Right lobe of liver (tissue), 6 donors: ENCODE measurements at places on chromosomes 12 and 14. TPM values are rescaled to one million over a fixed set of nuclear protein-coding genes. Genes with fewer than 3 reads are reported as not detected.

The HOXC11 gene
- not detected for total RNA-seq

The ERP27 gene
- total RNA-seq, result 1.0 TPM

DNA sequence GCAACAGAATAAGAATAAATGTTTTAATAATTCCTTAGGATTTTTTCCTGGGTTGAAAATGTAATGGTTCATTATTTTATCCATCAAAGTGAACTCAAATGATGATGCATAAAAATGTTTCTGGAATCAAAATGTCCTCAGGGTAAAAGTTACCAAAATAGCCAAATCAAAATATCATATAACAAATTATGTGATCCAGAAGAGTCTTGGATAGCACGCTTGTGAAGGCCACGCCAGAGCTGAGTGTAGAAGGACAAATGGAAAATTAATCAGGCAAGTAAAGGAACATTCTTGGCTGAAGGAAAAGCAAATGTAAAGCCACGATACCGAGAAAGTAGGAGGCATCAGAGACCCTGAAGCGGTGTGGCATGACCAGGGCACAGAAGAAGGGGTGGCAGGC is 169.2 kb downstream of the CAPZA3 start:
- DNase-seq, result no peak
- no peak overlapping the region for H3K4me3 ChIP-seq
- no peaks in the 10 kb centered on the region for H3K27me3 ChIP-seq
- no peak overlapping the region for H3K27ac ChIP-seq
- H3K36me3 ChIP-seq, result no peaks in the 10 kb centered on the region

- no peak overlapping the region for H3K27ac ChIP-seq
- DNase-seq, result no peak
- no peaks in the 10 kb centered on the region for H3K4me1 ChIP-seq
- H3K4me3 ChIP-seq, result no peak overlapping the region
Measured at GRCh38 chr12:4148418-4149056, 125.0 kb upstream of the CCND2 start.

GRCh38 chr12:32988982-32989381 is 92.4 kb upstream of the PKP2 start:
- H3K27me3 ChIP-seq, result no peaks in the 10 kb centered on the region
- H3K27ac ChIP-seq, result no peak overlapping the region
- H3K36me3 ChIP-seq, result no peaks in the 10 kb centered on the region
- H3K4me3 ChIP-seq, result no peak overlapping the region

DNA sequence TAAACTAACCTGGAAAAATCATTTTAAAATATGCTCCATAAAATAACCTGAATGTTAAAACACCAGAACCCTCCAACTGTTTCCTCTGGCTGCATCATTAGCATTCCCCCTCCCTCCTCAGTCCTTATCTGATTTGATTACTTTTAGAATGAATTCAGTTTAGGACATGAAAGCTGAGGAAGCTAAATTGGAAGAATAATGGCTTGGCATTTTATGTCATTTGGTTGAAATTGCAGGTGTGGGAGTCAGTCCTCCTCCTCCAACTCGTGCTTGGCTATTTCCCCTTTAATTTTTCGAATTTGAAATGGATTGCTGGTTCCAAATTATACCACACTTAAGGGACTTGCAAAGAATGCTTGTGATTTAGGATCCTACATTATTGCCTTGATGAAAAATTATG is 473.0 kb upstream of the STXBP6 start:
- no peak overlapping the region for H3K27ac ChIP-seq
- H3K27me3 ChIP-seq, result no peaks in the 10 kb centered on the region
- H3K36me3 ChIP-seq, result no peaks in the 10 kb centered on the region
- H3K4me1 ChIP-seq, result no peaks in the 10 kb centered on the region

- no peak overlapping the region for H3K27ac ChIP-seq
- H3K4me3 ChIP-seq, result no peak overlapping the region
- no peaks in the 10 kb centered on the region for H3K36me3 ChIP-seq
- DNase-seq, result no peak
Measured at GRCh38 chr12:78395961-78396360, 468.6 kb upstream of the SYT1 start.

DNA sequence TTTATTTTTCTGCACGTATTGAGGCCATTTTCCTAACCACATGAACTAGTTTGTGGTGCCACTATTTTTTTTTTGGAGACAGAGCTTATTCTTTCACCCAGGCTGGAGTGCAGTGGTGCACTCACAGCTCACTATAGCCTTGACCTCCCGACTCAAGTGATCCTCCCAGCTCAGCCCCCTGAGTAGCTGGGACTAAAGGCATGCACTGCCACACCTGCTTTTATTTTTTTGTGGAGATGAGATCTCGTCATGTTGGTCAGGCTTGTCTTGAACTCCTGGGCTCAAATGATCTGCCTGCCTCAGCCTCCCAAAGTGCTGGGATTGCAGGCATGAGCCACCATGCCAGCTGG is 60.1 kb downstream of the DIP2B start:
- H3K4me3 ChIP-seq, result no peak overlapping the region
- H3K36me3 ChIP-seq, result no peaks in the 10 kb centered on the region
- H3K27ac ChIP-seq, result no peak overlapping the region
- H3K4me1 ChIP-seq, result peaks cover 78% of the 10 kb centered on the region
- no peaks in the 10 kb centered on the region for H3K27me3 ChIP-seq

GRCh38 chr12:91384366-91384765 is 201.7 kb upstream of the DCN start:
- no peak overlapping the region for H3K4me3 ChIP-seq
- H3K27me3 ChIP-seq, result no peaks in the 10 kb centered on the region
- no peak for DNase-seq
- no peaks in the 10 kb centered on the region for H3K36me3 ChIP-seq
- no peaks in the 10 kb centered on the region for H3K4me1 ChIP-seq
- no peak overlapping the region for H3K27ac ChIP-seq

GRCh38 chr12:60169904-60170303 is 574.1 kb downstream of the SLC16A7 start:
- H3K36me3 ChIP-seq, result no peaks in the 10 kb centered on the region
- H3K4me3 ChIP-seq, result no peak overlapping the region

DNA sequence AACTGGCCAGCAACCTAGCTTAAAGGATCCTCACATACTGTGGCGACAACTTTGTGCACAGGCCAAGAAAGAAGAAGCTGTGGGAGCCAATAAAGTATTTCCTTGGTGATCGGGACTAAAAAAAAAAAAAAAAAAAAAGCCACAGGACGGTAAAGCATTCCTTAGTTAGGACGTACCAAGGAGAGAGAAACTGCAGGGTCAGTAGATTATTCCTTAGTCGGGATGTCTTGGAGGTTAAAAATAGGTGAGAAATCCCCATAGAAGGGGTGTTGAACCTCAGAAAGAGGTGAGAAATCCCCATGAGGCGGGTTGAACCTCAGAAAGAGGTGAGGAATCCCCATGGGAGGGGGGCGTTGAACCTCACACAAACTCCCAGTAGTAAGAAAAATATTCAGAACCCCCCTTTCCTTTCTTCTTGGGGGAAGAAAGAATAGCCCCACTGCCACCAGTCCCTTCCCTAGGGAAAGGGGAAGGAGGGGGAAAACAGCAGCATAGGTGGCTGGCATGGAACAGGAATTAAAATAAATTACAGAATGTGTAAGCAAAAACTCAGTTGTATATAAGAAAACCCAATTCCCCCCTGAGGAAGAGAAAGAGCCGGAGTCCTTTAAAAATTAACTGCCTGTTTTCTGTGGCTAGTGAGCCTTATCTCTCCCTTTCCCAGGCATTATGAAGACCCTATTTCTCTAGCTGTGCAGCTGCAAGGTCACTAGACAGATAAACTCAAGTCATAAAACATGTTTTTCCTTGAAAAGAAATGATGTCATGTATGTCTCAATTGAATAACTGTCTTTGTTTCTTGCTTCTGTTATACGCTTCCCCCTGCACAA is 26.8 kb downstream of the KLRK1 start:
- no peaks in the 10 kb centered on the region for H3K4me1 ChIP-seq
- no peaks in the 10 kb centered on the region for H3K27me3 ChIP-seq
- DNase-seq, result no peak
- no peaks in the 10 kb centered on the region for H3K36me3 ChIP-seq
- no peak overlapping the region for H3K27ac ChIP-seq
- H3K4me3 ChIP-seq, result no peak overlapping the region

GRCh38 chr12:129335773-129336172 is 482.5 kb downstream of the GLT1D1 start:
- no peak for DNase-seq
- no peak overlapping the region for H3K27ac ChIP-seq
- no peaks in the 10 kb centered on the region for H3K27me3 ChIP-seq
- no peak overlapping the region for H3K4me3 ChIP-seq
- no peaks in the 10 kb centered on the region for H3K4me1 ChIP-seq

- no peaks in the 10 kb centered on the region for H3K4me1 ChIP-seq
- H3K4me3 ChIP-seq, result peak overlapping the region; percentile 68
- DNase-seq, result no peak
- H3K27me3 ChIP-seq, result no peaks in the 10 kb centered on the region
Measured at GRCh38 chr14:63642656-63643382, 1.1 kb upstream of the WDR89 start.

GRCh38 chr12:81800298-81801148 is 41.4 kb upstream of the PPFIA2 start:
- H3K27me3 ChIP-seq, result no peaks in the 10 kb centered on the region
- DNase-seq, result no peak
- H3K27ac ChIP-seq, result no peak overlapping the region
